Cortex of kidney (tissue), 1 donor: ENCODE measurements at places on chromosomes 7 and 10.

GRCh38 chr7:29289156-29290021, 94.8 kb downstream of the CHN2 start:
- DNase-seq, result no peak

GRCh38 chr10:132303361-132304115, 4.2 kb downstream of the STK32C start:
- no peak for DNase-seq

DNA sequence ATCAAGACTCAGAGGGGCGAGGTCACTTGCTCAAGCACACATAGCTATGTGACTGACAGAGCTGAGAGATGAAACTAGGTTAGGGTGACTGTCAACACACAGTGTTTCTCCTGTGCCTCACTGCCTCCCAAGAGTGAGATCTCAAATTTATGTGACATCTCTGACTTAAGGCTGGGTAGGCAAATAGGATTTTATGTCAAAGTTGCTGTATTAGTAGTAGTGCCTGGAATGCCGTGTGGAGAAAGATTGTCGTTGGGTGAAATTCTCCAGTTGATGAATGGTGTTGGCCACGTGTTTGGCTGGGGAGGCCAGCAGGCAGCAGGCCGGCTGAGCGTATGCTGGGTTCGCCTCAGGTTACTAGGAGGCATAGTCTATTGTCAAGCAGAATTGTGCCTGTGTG, 148.3 kb upstream of the BMPER start:
- no peak for DNase-seq

- no peak for DNase-seq
These were observed 141.0 kb downstream of the FZD1 start for GRCh38 chr7:91405092-91405788.

- no peak for DNase-seq
These were observed 144.2 kb upstream of the RNF32 start for GRCh38 chr7:156496363-156496769.

GRCh38 chr10:132904181-132904813, 38.1 kb downstream of the CFAP46 start:
- DNase-seq, result no peak

- no peak for DNase-seq
These were observed 10.0 kb upstream of the PRKCQ start for GRCh38 chr10:6590100-6590499.

DNA sequence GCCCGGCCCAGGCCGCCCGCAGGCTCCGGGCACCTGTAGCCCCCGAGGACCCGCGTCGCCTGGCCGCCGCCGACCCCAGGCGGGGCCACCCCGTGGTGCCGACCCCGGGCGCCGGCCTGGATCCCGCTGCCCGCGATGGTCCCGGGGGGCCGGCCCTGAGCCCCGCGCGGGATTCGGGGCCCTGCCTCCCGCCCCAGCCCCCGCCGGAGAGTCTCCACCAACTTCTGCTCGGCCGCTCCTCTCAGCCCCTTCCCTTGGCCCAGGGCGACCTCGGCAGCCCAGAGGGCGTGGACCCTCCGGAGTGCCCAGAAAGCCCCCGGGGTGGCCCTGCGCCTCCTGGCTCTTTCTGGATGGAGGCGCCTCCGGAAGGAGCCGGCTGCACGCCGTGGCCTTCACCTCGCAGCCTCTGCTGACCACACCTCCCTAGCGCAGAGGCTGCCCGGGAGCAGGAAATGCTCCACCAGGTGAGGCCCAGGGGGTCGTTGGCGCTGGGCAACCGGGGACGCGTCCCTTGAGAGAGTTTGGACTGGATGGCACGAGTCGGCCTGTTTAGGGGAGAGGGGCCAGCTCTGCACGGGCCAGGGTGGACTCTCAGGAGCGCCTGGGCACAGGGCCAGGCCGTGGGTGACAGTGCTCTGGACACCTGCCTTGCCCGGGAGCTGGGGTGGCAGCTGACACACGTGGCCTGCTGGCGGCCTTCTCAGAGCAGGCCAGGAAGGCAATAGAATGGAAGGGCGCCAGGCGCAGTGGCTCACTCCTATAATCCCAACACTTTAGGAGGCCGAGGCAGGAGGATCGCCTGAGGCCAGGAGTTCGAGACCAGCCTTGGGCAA, 529 bp downstream of the ZNF853 start:
- DNase-seq, result no peak

DNA sequence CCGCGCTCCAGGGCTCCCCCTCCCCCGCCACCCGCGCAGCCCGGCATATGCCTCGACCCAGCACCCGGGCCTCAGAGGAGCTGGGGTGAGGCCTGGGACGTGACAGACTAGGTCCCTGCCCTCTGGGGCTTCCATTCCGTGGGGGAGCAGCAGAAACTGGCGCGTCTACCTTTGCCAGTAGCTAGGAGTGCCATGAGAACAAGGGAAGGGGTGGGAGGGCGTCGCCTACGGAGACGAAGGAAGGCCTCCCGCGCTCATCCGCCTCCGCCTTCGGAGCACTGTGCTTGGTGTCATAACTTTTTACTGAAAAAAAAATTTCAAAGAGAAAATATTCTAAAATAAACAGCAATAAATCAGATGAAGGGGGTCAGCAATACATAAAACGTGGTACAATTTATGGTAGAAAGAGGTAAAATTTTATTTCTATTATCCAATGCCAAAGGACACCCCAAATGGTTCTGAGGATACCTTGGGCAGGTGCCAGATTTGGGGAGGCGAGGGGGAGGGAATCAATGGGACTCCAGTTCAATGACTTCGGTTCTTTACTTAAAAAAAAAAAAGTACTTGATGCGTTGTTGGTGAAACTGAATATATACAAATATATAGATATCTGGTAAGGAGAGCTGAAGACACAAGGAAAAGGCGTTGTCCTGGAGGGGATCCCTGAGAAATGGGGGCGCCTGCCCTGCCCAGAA, 35.1 kb upstream of the GRID1 start:
- DNase-seq, result no peak

GRCh38 chr10:132192076-132192975, 5.6 kb downstream of the DPYSL4 start:
- DNase-seq, result no peak

GRCh38 chr10:125266966-125267365, 106.6 kb upstream of the CTBP2 start:
- DNase-seq, result no peak
